ENCODE measurements at places on chromosomes 1 and 21.

- DNase-seq: no peak
Measured at GRCh38 chr1:19591482-19592091, 52.5 kb upstream of the NBL1 start.

DNA sequence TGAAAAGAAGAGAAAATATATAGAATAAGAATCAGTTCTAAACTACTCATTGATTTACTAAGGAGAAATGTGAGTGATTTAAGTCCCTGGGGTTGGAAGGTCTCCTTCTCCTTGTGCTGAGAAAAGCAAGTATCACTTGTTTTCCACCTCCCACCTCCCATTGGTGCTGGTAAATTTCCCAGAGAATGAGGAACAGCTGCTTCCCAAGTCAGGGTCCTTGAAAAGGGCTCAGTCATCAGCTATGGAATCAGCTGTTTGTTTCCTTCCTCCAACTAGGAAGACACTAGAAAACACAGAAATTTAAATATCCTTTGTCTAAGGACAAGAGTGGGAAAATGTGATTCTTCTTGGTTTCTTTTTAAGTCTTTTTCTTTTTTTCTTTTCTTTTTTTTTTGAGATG is 131.3 kb upstream of the C1orf21 start:
- DNase-seq: no peak

DNA sequence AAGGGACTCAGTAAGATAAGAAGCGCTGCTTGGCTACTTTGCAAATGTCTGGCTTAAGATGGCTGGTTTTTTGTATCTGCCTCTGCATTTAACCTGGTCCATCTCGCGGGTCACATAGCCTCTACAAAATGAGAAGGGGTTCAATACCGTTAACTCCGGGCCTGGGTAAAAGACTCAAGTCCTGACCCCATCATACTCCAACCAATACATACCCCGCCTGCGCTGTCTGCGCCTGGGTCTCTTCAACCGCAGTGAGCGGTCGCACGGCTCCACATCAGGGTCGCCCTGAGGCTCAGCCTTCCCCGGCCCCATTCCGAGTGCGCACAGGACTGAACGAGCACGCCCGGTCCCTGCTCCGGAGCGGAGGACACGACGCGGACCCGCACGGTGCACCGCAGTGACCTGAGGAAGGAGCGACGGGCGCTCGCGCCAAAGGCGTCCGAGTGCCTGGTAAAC is 558 bp upstream of the PGD start:
- no peak for DNase-seq

GRCh38 chr1:36342426-36343185 is 19.2 kb upstream of the EVA1B start:
- DNase-seq: peak; percentile 37

- DNase-seq: no peak
Measured at GRCh38 chr1:212667223-212668139, 32.2 kb downstream of the BATF3 start.

GRCh38 chr1:84570436-84571149 is 3.6 kb downstream of the CTBS start:
- DNase-seq: no peak

GRCh38 chr21:14353726-14354125 is 29.2 kb downstream of the HSPA13 start:
- no peak for DNase-seq

DNA sequence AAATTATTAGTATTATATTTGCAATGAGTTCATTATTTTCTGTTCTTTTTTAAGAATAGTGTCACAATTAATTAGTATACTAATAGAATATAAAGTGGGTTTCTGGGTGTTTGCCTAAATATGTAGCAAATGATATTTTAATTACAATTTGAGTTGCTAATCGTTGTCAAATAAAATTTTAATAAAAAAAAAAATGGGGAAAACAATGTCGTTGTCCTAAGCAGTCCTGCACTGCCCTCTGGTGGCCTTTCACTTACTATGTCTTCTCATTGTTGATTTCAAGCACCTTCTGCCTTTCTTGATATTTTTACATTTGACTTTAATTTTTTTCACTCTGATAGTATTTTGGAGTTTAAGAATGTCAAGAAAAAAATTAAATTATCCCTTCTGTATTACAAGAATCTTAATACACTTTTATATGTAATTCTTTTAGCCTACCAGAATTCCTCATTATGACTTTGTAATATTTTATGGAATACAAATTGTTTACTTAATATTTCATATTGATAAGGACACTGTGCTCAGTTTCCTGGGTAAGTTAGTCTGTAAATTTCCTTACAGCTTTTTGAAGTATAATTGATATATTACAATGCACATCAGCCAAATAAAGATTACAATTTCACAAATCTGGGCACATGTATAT is 104.5 kb upstream of the FMN2 start:
- no peak for DNase-seq

- peak; percentile 25 for DNase-seq
Measured at GRCh38 chr1:113811156-113811887, 954 bp downstream of the RSBN1 start.

Measured in stimulated activated CD4-positive, alpha-beta T cell treated with anti-CD3 and anti-CD28 coated beads, Interleukin-12 subunit alpha, Interleukin-12 subunit beta, amount 100 ng/mL, for 24 hours (primary cell).